Activated CD8-positive, alpha-beta memory T cell treated with anti-CD3 and anti-CD28 coated beads for 1 hour (primary cell): ENCODE measurements at places on chromosomes 2 and 18.

DNA sequence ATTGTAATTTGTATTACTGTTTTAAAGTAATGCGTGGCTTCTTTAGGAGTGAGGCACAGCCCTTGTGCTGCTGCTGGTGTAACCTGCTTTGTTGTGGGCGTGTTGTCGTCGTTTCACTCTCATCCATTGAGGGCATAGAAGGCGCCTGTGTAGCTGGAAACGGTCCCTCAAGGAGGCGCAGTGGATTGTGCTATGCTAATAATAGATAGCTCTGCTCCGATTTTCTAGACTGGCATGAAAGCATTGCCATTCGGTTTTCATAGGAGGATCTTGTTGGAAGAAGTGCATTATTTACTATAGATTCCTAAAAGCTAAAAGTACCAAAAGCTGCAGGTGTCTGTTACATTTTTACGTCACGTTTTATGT lies 17.9 kb downstream of the RAB12 start:
- no peak for DNase-seq

GRCh38 chr2:198905881-198906612 lies 551.7 kb downstream of the SATB2 start:
- DNase-seq = no peak

- no peak for DNase-seq
Measured at GRCh38 chr18:23612434-23613090, 26.3 kb upstream of the NPC1 start.

DNA sequence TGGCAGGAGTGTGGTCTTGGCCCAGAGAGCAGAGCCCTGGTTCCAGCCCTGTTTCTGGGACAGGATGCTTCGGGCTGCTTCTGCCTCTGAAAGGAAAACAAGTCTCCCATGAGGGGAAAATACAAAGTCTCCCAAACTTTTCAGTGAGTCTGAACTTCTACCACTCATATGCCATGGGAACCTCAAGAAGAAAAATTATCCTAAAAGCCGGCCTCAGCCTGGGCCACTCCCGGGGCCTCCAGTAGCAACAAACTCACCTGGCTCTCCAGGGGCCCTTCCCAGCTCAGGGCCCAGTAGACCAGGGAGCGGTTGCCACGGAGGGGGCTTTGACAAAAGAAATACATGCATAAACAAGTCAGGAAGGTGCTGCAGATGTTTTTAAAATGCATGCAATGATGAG lies 289.2 kb upstream of the HDAC4 start:
- DNase-seq = no peak

DNA sequence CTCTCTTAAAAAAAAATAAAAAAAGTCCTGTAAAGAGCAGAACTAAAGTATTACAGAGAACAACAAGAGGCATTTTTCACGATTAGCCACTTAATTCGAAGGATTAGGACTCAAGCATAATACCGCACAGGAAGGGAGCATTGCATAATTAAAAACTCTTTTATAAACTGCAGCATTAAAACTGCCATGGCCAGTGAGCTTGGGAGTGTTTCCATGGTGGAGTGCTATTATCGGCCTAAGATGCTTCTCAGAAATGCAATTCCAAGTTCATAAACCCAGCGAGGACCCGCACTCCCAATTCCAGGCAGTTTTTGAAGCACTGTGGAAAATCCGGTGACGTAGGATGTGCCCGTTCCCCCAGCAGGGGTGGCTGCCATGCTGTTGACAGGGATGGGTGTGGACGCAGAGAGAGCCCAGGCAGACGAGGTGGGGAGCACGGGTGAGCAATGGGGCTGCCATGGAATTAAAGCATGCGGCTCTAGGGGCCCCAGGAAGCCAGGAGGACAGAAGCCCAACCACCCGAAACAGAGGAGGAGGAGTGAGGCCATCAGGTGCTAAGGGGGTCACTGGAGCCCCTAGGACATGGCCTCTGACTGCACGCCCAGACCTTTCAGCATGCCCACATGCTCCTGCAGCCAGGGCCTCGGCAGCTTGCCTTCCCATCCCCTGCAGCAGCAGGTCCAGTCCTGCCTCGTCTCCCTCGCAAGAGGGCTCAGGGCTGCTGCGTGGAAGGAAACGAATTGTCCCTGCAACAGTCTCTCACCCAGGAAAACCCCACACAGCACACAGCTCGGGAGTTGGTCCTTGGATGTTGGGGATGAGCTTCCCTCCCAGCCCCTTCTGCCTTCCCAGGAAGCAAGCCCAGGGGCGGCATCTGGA lies 233.4 kb downstream of the NDUFA10 start:
- no peak for DNase-seq

- DNase-seq = no peak
Measured at GRCh38 chr2:171999161-171999560, 592 bp upstream of the METAP1D start.

GRCh38 chr2:241114836-241115235 lies 12.7 kb upstream of the MTERF4 start:
- DNase-seq = no peak

- no peak for DNase-seq
Measured at GRCh38 chr2:95307036-95307435, 9.9 kb downstream of the KCNIP3 start.

DNA sequence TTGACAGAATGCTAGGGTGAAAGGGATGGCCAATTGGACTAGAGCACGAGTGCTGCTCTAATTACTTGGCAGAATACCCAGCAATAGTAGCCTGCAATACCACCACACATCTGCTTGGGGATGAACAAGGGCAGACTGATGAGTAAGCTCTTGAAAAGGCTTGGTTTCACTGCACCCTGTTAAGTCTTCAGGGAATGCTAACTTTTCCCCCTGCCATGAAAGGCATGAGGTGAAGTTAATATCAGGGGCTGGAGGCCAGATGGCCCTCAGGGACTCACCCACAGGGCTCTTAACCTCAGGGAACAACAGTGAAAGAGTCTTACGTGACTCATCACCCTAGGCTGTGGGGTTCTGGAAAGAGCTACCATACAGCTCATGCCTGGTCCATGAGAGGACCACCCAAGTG lies 51.7 kb upstream of the MYL1 start:
- DNase-seq = no peak

GRCh38 chr2:100625717-100626116 lies 62.9 kb downstream of the PDCL3 start:
- no peak for DNase-seq

DNA sequence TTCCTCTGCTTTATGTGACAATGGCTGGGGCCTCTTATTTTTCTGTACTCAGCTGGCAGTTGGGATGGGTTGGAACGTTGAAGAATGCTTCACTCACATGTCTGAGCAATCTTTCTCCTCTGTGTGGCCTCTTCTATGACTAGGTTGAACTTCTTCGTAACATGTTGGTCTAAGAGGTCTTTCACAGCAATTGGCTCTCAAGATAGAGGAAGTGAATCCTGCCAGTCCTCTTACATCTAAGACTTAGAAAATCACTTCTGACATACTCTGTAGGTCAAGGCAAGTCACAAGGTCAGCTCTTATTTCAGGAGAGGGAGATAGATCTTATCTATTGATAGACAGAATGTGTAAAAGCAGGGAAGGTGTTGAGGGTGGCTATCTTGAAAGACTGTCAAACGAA lies 174.1 kb downstream of the NYAP2 start:
- no peak for DNase-seq

GRCh38 chr18:21660078-21660477 lies 44.5 kb downstream of the ABHD3 start:
- DNase-seq = no peak

- no peak for DNase-seq
Measured at GRCh38 chr2:169005080-169005598, 26.0 kb downstream of the ABCB11 start.

- no peak for DNase-seq
Measured at GRCh38 chr2:169641464-169641863, 52.7 kb downstream of the CFAP210 start.

GRCh38 chr2:136645236-136645828 lies 120.0 kb upstream of the THSD7B start:
- no peak for DNase-seq

DNA sequence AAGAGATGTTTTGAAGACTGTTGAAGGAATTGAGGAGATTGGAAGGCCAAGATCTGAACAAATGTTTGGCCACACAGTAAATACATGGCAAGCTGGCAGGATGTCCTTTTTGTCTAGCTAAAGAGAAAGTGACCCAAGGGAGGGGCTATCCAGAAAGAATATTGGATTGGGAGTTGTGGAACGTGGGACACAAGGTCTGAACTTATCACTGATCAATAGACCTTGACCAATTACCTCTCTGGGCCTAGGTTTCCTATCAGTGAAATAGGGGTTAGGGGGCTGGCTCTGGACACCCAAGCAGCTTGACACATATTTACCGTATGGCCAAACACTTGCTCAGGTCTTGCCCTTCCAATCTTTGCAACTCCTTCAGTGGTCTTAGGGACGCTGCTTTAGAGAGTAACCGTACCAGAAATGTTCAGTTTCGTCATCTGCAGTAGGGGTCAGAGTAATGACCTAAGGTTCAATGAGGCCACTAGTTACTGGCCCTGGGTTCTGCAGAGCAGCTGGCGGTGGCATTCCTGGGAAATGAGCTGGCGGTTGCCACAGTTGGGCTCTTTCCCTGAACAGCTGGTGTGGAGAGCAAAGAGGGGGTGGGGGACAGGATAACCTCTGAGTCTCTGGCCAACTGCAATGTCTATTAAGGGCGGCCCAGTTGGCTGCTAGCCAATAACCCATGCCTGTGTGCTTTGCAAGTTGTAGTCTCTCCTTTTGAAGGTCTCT lies 70.1 kb upstream of the STPG4 start:
- DNase-seq = no peak

- DNase-seq = no peak
Measured at GRCh38 chr2:160876029-160876428, 284.2 kb upstream of the TANK start.
